Testis (tissue), 5 donors: ENCODE measurements at places on chromosomes 5 and 9. TPM values are rescaled to one million over a fixed set of nuclear protein-coding genes. Genes with fewer than 3 reads are reported as not detected.

- no peak for DNase-seq
These were observed 25.9 kb upstream of the ANKRD55 start for GRCh38 chr5:56259002-56259511.

Gene FCHO2
- 18.7 TPM for total RNA-seq

DNA sequence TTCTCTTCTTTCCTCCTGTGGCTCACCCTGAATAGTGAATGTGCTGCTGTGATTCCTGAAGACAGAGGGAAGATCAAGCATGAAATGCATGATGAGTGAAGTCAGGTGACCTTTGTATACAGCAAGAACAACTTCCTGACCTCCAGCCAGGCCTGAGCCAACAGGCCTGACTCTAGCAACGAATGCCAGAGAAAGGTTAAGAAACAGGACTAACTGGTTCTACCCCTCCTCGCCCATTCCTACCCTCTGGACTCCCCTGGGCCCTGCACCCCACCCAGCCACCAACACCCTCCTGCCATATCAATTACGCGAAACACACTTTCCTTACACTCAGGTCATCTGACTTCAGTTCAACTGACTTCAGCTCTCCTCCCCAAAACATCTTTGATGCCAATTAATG lies 4.9 kb downstream of the SUSD1 start:
- DNase-seq = no peak

Gene DOCK8
- total RNA-seq = 63.9 TPM

Gene PAIP1
- 103 TPM for total RNA-seq

GRCh38 chr5:119398727-119399466 lies 43.1 kb downstream of the TNFAIP8 start:
- peak; percentile 25 for DNase-seq

Gene ACTBL2
- total RNA-seq = 0.16 TPM
